ENCODE measurements at places on chromosomes 2 and 18.

GRCh38 chr2:122980671-122981070 lies 1044.4 kb upstream of the CNTNAP5 start:
- peak; percentile 85 for DNase-seq

DNA sequence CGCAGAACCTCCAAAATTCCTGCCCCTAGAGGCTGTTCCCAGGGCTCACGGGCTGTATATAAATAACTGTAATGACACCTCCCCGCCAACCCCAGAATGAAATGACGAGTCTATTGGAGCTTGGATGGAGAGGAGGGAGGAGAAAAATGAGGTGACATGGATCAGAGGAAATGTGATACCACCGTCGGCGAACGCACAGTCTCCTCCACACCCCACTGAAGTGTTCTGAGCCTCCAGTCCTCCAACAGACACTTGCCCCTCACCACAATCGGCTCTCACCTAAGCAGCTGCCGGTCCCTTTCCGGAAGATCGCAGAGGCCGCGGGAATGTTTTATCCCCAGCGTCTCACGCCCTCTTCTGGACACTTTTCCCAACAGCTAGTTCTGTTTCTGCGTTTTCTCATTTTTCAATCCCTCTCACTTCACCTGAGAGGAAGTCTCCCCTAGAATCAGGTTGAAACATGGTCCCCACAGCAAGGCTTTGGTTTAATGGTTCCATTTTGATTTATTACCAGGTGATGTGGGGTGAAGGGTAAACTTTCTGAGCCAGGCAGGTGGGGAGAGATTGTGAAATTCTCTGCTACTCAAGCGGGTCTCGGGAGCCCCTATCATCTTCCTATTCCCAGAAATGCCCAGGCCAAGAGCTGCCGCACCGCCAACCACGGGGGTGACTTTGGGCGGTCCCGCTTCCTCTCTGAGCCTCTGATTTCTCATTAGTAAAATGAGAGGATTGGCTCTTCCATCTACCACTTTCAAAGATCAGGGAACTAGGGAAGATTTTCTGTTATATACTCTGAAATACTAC lies 9.1 kb upstream of the MYO5B start:
- DNase-seq = peak; percentile 36

GRCh38 chr2:187519419-187520120 lies 34.7 kb downstream of the TFPI start:
- no peak for DNase-seq

- DNase-seq = no peak
Observed at GRCh38 chr2:19207452-19207851, 151.0 kb downstream of the OSR1 start.

- no peak for DNase-seq
Observed at GRCh38 chr2:121472470-121472993, 58.1 kb upstream of the RNU4ATAC start.

GRCh38 chr2:176074919-176075425 lies 8.8 kb downstream of the EVX2 start:
- no peak for DNase-seq

- DNase-seq = no peak
Observed at GRCh38 chr2:240886023-240886565, 9.9 kb downstream of the MAB21L4 start.

- peak; percentile 25 for DNase-seq
Observed at GRCh38 chr2:102841107-102841840, 79.4 kb downstream of the TMEM182 start.

- DNase-seq = no peak
Observed at GRCh38 chr2:217691920-217692666, 310.7 kb downstream of the TNS1 start.

GRCh38 chr2:192155511-192156118 lies 39.1 kb downstream of the TMEFF2 start:
- DNase-seq = peak; percentile 37

DNA sequence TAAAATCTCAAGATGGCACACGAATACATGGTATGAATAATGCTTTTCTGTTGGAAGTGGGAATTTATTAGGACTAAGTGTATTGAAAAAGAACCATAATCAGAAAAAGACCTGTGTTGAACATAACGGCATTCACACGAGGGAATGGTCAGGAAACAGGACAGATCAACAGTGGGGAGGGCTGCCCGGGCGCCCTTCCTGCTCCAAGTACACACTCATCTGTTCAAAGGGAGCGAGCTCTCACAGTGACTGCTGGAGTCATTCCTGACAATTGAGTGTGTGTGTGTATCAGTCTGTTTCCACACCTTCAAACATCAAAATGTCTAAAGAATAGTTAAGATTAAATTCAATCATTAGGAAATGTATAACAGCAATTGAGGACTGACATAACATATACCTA lies 167.2 kb downstream of the HDAC4 start:
- DNase-seq = no peak

- DNase-seq = peak; percentile 59
Observed at GRCh38 chr18:58862851-58863538, 1.7 kb upstream of the ZNF532 start.

DNA sequence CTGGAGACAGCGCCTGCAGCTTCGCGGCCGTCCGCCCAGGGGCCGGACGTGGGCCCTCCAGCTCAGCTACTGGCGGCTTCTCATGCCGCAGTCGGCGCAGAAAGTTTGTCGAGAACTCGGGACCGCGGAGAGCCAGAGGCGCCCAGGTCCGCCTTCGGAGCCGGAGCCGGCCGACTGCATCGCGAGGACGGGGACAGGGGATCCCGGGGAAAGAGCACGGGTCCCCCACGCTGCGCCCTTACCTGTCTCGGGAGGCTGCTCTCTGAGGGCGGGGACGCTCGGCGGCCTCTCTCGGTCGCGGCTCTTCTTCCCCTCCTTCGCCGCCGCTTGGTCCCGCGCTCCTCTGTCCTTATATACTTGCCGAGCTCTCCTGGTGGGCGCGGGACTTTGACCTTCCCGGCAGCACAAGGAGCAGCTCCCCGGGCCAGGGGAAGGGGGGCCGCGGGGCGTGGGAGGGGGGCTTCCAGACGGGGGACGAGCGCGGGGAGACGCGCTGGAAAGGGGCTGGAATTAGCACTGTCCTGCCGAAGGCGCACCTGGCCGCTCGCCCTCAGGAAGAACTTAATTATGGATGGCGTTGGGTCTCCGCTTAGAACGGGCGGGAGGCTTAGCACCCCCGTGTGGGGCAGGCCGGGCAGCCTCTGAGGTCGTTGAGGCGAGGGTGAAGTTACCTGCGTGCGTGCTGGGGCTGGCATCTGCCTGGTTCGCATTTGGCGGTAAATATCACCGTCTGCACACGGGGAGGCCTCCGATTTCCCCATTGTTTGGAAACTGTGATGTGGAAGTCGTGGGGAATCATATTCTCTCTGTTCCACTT lies at the start of gene POMC:
Gene POMC, minus strand, starts transcription at position 325 of the 817 bp plus-strand sequence. CDS start 3,808 bp downstream, outside the sequence.
- DNase-seq = no peak

DNA sequence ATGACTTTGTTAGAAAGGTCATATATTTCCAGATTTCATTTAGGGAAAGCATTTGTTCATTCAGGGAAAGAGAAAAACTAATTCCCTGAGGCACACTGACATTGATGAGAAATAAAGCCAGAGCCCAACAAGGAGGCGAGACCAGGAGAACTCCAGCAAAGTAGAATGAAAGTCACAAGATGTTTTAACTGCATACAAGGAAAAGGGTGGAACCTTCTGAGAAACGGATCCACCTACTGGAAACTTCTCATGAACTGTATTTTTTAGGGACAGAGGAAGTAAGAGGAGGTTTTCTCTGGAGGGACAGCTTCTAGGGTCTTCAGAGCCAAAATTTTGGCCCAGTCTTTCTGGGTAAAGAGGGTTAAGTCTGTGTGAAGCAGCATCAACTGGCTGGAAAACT lies 548.2 kb upstream of the PIK3C3 start:
- DNase-seq = no peak

- no peak for DNase-seq
Observed at GRCh38 chr2:9074930-9075329, 71.4 kb upstream of the MBOAT2 start.

DNA sequence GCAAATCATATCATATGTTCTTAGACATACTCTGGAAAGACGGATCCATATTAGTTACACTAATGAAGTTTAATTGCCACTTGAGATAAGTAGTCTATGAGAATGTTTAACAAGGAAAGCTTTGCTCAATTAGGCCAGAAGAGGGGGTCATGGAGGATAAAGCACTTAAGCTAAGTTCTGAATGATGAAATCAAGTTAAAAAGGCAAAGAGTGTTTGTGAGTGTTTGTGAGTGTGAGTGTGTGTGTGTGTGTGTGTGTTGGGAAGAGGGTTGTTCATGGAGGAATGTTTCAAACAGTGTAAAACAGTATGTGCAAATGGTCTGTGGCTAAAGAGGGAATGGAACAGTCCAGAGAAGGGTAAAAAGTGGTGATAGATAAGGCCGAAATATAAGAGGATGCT lies 360.9 kb downstream of the ERBB4 start:
- DNase-seq = no peak

DNA sequence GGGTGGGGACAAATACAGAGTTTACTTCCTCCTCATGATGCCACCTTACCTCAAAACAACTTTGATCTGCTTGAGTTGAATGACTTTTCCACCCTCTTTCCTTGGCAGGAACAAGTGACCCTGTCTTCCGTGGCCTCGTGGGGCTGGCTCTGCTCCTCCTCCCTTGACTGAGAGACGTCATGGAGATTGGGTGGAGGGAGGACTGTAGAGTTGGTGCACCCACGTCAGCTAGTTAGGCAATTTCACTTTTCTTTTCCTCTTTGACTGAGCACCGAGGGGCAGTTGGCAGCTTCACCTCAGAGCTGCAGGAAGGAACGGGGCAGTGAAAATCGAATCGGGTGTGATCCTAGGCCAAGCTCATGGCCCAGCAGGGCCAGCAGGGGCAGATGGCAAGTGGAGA lies at the start of gene SP140:
Gene SP140, plus strand, starts transcription at position 251 of the 400 bp plus-strand sequence. Its CDS starts 109 bp downstream, at position 360.
- no peak for DNase-seq

GRCh38 chr18:63975628-63976027 lies 5.7 kb downstream of the SERPINB8 start:
- DNase-seq = no peak

- DNase-seq = no peak
Observed at GRCh38 chr2:110680709-110681108, 2.8 kb upstream of the BUB1 start.

- no peak for DNase-seq
Observed at GRCh38 chr2:124187948-124188347, 162.9 kb downstream of the CNTNAP5 start.

DNA sequence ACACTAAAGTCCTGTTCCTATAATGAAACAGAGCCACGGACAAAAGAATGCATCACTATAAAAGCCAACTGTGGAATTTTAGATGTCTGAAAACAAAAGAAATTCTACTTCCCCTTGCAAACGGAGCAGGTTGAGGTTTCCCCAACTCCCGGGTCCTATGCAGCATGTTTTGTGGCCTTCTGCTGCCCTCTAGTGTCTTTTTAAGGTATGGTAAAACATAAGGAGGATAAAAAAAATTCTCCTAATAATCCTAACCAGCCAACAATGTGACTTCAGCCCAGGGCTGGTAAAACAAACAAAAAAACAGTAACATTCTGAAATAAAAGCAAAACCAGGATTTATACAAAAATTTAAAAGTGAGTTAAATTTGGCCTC lies 539.5 kb downstream of the NRXN1 start:
- peak; percentile 74 for DNase-seq

GRCh38 chr2:160826496-160826895 lies 332.9 kb upstream of the RBMS1 start:
- DNase-seq = no peak

GRCh38 chr2:108923736-108924579 lies 65.1 kb downstream of the EDAR start:
- DNase-seq = no peak

- no peak for DNase-seq
Observed at GRCh38 chr2:176066645-176067588, 16.8 kb downstream of the EVX2 start.

- no peak for DNase-seq
Observed at GRCh38 chr2:60350791-60351190, 202.7 kb downstream of the BCL11A start.

- DNase-seq = no peak
Observed at GRCh38 chr2:240086563-240086962, 33.2 kb upstream of the OR6B3 start.

DNA sequence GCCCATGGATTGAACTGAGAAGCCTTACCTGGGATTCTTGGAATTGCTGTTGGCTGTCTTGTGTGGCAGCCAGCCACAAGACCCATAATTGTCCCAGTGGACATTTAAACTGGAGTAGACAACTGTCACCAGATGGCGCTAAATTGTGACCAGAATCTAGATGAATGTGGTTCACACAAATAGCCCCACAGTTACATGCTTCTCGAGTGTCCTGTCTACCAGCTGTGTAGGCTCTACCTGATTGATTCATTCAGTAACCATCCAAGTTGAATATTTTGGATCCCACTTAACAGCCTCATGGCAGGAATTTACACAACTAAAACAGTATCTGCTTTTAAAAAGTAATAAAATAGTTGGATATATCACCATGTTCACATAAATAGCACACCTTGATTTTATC lies 73.2 kb downstream of the MAP4K4 start:
- DNase-seq = no peak

DNA sequence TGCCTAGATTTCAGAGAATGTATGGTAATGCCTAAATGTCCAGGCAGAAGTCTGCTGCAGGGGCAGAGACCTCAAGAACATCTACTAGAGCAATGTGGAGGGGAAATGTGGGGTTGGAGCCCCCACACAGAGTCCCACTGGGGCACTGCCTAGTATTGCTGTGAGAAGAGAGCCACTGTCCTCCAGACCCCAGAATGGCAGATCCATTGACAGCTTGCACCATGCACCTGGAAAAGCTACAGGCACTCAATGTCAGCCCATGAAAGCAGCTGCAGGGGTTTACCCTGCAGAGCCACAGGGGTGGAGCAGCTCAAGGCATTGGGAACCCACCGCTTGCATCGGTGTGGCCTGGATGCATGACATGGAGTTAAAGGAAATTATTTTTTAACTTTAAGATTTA lies 314.1 kb downstream of the CYRIA start:
- DNase-seq = no peak

DNA sequence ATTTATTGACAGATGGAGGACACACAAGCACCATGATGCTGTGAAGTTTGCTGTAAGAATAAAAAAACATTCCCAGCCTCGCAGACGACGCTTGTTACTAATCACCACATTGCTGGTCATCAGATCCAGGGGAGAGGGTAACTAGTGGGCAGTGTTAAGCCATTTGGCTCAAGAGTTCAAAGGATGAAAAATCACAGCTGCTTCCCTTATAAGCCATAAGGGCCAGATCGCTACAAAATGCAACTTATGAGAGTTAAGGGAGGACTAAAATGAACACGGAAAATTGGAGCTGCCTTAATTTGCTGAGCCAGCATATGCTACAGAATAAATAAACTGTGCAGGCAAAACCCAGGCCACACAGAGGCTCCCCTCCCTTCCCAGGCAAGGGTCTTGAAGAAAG lies 522.6 kb downstream of the TDRD15 start:
- DNase-seq = no peak

DNA sequence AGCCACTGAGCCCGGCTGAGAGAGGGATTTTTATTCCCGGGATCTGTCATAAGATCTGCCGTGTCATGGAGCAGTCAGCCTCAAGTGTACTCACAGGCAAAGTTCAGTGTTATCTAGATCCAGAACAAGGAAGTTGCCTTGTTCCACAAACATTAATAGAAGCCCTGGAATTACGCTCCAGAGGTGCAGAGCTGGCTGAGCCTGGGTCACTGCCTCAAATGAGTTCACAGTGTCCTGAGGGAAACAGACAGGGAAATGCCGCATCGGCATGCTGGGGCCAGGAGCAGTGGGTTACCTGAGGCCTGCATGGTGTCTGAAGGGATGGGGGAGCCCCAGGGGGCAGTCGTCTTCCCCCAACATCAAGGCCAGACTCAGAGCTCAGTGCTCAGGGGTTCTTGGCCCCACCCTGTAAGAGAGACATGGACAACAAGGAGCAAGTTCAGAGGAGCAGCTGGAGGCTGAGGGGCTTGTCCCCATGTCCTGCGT lies 42.7 kb upstream of the ODC1 start:
- DNase-seq = no peak

All from muscle of arm (tissue), 14 donors.